ENCODE measurements at places on chromosomes 5 and 9.

- no peak for DNase-seq
Measured at GRCh38 chr9:18632632-18633403, 158.9 kb downstream of the ADAMTSL1 start.

- DNase-seq, result no peak
Measured at GRCh38 chr9:16029046-16029615, 476.3 kb downstream of the CCDC171 start.

DNA sequence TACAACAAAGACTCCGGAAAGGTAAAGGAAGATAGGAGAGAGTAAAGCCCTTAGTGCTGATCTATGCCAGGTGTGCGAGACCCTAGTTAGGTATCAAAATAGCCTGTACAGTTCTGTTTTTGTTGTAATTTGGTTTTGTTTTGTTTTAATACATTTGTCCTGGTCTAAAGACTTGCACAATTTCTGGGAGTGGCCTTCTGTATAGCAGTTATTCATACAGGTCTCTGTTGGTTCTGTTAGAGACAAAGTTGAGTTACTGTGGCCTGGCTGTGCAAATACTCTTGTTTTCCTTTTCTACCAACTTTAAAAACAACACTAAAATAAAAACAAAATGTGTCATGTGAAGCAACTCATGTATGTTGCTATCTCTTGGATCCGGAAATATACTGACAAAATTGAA lies 163.6 kb downstream of the COMMD10 start:
- no peak for DNase-seq

GRCh38 chr5:73317523-73317922 lies 131.1 kb downstream of the FOXD1 start:
- DNase-seq, result no peak

All from neural progenitor cell (in vitro differentiated cells).